ENCODE measurements at places on chromosomes 13 and 19. TPM values are rescaled to one million over a fixed set of nuclear protein-coding genes. Genes with fewer than 3 reads are reported as not detected.
A peak's percentile ranks its signal among the peaks of the same experiment; 100 is the strongest.

The KLK4 gene
- 1.2 TPM for polyA plus RNA-seq

The FCER2 gene
- polyA plus RNA-seq = not detected

The S1PR2 gene
- 1.5 TPM for polyA plus RNA-seq

The TUBB4A gene
- 11.3 TPM for polyA plus RNA-seq

The IFNL1 gene
- polyA plus RNA-seq = not detected

The SHISA7 gene
- not detected for polyA plus RNA-seq

The MYBPC2 gene
- polyA plus RNA-seq = not detected

DNA sequence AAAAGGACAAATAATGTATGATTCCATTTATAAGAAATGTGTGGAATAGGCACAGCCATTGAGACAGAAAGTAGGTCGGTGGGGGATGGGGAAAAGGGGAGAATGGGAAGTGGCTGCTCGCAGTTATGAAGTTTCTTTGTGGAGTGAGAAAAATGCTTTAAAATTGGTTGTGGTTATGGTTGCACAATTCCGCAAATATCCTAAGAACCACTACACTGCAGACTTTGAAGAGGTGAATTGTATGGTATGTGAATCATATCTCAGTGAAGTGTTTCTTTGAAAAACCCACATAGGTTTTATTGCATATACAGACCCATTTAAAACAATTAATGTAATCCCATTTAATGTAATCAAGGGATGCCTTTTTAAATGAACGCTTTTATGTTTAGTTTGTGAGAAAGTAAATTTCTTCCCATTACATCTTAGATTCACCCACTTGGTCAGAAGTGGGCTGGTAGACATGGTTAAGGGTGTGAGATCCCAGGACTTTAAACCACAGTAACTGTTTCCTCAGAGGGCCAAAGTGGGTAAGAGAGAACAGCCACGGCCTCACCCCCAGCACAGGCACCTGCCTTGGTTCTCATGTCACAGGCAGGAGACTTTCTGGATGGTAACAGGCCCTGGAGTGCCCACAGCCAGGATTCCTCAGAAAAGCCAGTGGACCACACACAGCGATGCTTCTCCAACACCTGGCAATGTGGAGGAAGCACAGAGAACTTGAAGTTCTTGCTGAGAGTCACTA, 119.3 kb upstream of the GJB6 start:
- H3K27ac ChIP-seq = no peak overlapping the region
- DNase-seq = no peak
- no peaks in the 10 kb centered on the region for H3K4me1 ChIP-seq
- no peaks in the 10 kb centered on the region for H3K36me3 ChIP-seq
- no peaks in the 10 kb centered on the region for H3K27me3 ChIP-seq

DNA sequence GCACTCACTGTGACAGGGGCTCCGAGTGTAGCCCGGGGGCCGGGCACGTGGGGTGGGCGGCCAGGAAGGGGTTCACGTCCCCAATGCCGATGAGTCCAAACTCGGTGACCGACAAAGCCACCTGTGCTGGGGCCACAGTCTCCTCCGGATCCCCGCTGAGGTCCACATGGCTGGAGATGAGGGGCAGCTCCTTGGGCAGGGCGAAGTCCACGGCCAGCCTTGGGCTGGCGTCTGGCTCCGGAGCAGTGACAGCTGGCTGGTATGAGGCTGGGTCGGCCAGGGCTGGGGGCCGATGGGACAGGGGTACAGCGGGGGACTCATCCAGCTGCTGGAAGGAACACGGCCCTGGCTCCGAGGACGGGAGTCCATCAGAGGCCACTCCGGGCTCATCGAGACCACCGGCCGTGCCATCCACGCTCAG, 15.9 kb upstream of the PLPP2 start:
- H3K27ac ChIP-seq = no peak overlapping the region
- no peaks in the 10 kb centered on the region for H3K4me1 ChIP-seq
- H3K4me3 ChIP-seq = no peak overlapping the region

DNA sequence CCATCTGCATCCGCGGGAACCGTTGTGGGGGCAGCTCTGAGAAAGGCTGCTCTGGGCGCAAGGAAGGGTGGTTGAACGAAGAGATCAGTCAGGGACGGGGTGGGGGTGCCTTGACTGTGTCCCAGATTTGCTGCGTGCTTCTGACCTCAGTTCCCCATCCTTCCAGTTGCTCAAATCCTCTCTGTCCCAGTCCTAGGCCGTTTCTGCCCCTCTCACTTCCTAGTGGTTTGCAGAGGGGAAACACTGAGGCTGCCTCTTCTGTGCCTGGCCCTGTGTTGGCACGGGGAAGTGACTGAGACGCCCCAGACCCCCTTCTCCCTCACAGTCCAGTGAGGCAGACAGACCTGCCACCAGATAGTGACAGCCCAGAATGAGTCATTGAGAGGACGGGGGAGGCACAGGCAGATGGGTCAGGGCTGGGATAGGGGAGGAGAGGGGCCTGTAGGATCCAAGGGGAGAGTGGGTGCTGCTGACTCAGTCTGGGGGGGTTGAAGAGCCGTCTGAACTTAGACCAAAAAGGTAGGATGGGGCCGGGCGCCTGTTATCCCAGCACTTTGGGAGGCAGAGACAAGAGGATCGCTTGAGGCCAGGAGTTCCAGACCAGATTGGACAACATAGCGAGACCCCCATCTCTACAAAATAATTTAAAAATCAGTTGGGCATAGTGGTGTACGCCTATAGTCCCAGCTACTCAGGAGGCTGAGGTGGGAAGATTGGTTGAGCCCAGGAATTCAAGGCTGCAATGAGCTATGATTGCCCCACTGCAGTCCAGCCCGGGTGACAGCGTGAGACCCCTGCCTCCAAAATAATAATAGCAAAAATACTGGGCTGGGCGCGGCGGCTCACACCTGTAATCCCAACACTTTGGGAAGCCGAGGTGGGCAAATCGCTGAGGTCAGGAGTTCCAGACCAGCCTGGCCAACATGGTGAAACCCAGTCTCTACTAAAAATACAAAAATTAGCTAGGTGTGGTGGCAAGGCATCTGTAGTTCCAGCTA, 26.5 kb downstream of the NUMBL start:
- peak overlapping the region; percentile 50 for H3K4me3 ChIP-seq
- no peaks in the 10 kb centered on the region for H3K27me3 ChIP-seq
- H3K4me1 ChIP-seq = peaks cover 7% of the 10 kb centered on the region

DNA sequence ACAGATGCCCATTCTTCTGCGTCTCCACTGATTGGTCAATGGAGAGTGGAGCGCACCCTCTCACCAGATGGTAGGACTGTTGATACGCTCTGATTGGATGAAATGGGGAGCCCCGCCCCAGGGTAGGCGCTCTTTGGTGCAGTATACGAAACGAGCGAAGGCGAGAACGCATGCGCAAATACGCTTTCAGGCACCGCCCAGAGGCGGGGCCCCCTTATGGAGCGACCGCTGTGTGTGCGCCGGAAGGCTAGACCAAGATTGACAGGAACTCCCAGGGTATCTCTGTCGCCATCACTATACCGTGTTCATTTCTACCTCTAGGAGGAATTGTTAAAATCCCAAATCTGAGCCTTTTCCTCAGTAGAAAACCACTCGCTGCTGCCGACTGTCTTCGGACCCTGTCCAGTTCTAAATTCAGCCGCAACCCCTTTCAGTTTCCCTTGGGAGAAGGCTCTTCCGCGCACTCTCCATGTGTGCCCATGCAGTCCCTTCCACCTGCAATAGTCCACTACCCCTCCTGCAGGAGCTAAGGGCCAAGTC, 720 bp upstream of the HNRNPL start:
- H3K27me3 ChIP-seq = no peaks in the 10 kb centered on the region
- H3K4me1 ChIP-seq = no peaks in the 10 kb centered on the region
- H3K36me3 ChIP-seq = peaks cover 8% of the 10 kb centered on the region
- no peak for DNase-seq

GRCh38 chr13:45040622-45041021, 51.3 kb downstream of the GPALPP1 start:
- H3K27me3 ChIP-seq = no peaks in the 10 kb centered on the region
- H3K36me3 ChIP-seq = no peaks in the 10 kb centered on the region
- H3K4me3 ChIP-seq = no peak overlapping the region
- no peaks in the 10 kb centered on the region for H3K4me1 ChIP-seq

GRCh38 chr19:33724021-33724720, 72.5 kb upstream of the KCTD15 start:
- no peaks in the 10 kb centered on the region for H3K4me1 ChIP-seq
- H3K27ac ChIP-seq = no peak overlapping the region
- no peak for DNase-seq
- no peaks in the 10 kb centered on the region for H3K27me3 ChIP-seq
- no peaks in the 10 kb centered on the region for H3K36me3 ChIP-seq

DNA sequence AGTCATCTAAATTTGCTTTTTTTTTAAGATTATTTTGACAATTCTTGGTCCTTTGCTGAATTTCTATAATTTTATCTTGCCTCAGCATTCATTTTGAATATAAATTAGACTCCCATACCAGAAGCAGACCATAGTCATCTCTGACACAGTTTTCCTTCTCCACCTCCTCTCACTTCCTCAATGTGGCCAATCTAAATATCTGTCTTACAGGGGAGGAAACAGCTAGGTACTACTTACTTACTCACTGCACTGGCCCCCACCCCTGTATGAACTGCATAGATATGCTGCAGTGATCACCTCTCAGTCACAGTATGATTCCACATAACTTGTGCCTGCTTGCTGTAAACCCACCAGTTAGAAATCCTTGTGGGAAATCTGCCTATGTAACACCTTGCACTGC, 665.6 kb downstream of the FGF9 start:
- no peak overlapping the region for H3K4me3 ChIP-seq
- no peak overlapping the region for H3K27ac ChIP-seq
- no peaks in the 10 kb centered on the region for H3K36me3 ChIP-seq
- DNase-seq = no peak
- no peaks in the 10 kb centered on the region for H3K27me3 ChIP-seq

- H3K27ac ChIP-seq = no peak overlapping the region
- no peaks in the 10 kb centered on the region for H3K4me1 ChIP-seq
- H3K4me3 ChIP-seq = no peak overlapping the region
- no peak for DNase-seq
- no peaks in the 10 kb centered on the region for H3K27me3 ChIP-seq
Observed at GRCh38 chr13:26247608-26248007, 6.3 kb upstream of the CDK8 start.

- no peak overlapping the region for H3K4me3 ChIP-seq
- no peaks in the 10 kb centered on the region for H3K36me3 ChIP-seq
- H3K4me1 ChIP-seq = no peaks in the 10 kb centered on the region
- peak; percentile 43 for DNase-seq
- no peaks in the 10 kb centered on the region for H3K27me3 ChIP-seq
Observed at GRCh38 chr13:25890671-25891212, 161.1 kb downstream of the SHISA2 start.
